ENCODE measurements at places on chromosomes 2 and 18. TPM values are rescaled to one million over a fixed set of nuclear protein-coding genes. Genes with fewer than 3 reads are reported as not detected.

The CTAGE1 gene
- total RNA-seq, result not detected

The FBXO41 gene
- 2.5 TPM for total RNA-seq

The IL1RL1 gene
- 108 TPM for total RNA-seq

The GNLY gene
- 0.24 TPM for total RNA-seq

The RFTN2 gene
- 4.5 TPM for total RNA-seq
